ENCODE measurements at places on chromosomes 12 and 14.

DNA sequence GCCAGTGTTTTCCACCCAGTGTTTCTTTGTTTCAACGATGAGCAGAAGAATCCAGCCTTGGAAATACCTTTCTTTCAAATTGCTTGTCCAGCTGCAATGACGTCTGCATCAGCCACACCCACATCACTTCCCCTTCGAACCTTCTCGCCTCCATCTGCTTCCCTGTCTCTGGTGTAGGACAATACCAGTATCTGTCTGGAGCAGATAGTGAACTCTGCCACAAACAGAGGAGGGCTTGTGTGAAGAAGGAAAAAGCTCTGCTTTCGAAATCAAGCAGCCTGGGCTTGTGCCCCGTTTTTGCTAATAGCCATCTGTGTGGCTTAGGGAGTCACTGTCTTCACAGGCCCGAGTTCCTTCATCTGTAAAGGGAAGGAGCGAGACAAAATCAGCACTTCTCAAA is 415.4 kb downstream of the ZFP36L1 start:
- no peak for DNase-seq

- no peak for DNase-seq
These were observed 42.4 kb upstream of the CCDC175 start for GRCh38 chr14:59619061-59619460.

- DNase-seq: no peak
These were observed 173.3 kb upstream of the PARP11 start for GRCh38 chr12:4046495-4046840.

DNA sequence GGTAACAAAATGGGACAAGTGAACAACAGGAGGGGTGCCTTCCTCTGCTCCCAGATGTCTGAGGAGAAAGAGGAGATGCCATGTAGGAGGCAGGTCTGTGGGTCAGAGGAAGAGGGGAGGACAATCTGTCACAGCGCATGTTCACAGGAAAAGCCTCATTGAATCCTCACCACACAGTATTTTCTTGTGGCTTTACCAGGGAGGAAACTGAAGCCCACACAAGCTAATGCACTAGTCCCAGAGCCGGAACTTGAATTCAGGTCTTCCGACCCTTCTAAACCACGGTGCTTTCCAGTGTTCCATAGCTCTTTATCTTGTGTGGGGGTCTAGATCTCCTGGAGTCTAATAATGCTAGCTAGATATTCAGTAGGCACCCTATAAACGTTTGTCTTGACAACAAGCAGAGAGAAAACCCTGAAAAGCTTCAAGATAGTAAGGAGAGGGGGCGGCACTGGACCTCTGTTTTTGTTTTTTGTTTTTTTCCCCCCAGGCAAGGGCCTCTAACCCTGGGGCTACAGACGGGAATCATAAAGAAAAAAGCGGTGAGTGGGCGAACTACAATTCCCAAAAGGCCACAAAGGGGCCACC is 371 bp upstream of the SHMT2 start:
- no peak for DNase-seq

- DNase-seq: no peak
These were observed 113.6 kb downstream of the GALC start for GRCh38 chr14:87879389-87879788.

DNA sequence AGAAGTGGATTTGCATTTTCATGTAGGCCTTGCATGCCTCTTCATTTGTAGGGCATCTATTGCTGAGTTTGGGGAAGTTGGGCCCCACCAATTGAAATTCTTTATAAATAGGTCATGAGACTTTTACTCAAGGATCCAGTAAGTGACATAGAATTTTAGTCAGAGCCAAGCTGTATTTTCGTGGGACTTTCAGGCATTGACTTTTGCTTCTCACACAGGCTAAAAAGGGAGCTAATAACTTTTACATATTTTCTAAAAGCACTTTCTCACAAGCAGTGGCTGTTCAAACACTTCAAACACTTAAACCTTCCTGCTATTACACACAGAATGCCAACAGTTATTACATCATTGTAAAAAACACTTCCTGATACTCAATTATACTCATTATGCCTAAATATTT is 260.5 kb downstream of the MSRB3 start:
- no peak for DNase-seq

GRCh38 chr14:38527502-38527878 is 271.6 kb upstream of the CLEC14A start:
- no peak for DNase-seq

DNA sequence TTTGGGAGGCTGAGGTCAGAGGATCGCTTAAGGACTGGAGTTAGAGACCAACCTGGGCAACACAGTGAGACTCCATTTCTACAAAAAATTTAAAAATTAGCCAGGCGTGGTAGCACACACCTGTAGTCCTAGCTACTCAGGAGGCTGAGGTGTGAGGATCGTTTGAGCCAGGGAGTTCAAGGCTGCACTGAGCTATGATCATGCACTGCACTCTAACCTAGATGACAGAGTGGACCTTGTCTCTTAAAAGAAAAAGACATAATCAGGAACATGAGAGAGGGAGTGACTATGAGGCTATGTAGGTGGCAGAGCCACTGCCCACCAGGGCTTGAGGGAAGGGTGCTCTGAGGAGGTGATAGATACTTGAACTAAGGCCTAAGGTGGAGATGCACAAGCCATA is 49.2 kb upstream of the PLXNC1 start:
- DNase-seq: no peak

DNA sequence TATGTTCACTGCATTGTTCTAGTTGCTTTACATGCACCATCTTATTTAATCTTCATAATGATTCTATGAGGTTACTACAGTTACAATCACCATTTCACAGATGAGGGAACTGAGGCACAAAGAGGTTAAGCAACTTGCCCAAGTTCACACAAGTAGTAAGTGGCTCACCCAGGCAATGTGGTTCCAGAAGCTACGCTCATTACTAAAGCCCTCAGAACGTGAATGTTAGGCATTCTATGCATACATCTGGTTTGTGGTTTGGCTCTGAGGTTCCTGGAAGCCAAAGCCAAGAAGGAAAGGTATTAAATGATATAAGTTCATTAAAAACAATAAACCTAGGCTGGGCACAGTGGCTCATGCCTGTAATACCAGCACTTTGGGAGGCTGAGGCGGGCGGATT is 14.4 kb upstream of the VRTN start:
- DNase-seq: no peak

- DNase-seq: no peak
These were observed 126.4 kb downstream of the DUSP6 start for GRCh38 chr12:89225808-89226411.

GRCh38 chr14:89422181-89422951 is 5.3 kb upstream of the FOXN3 start:
- no peak for DNase-seq

DNA sequence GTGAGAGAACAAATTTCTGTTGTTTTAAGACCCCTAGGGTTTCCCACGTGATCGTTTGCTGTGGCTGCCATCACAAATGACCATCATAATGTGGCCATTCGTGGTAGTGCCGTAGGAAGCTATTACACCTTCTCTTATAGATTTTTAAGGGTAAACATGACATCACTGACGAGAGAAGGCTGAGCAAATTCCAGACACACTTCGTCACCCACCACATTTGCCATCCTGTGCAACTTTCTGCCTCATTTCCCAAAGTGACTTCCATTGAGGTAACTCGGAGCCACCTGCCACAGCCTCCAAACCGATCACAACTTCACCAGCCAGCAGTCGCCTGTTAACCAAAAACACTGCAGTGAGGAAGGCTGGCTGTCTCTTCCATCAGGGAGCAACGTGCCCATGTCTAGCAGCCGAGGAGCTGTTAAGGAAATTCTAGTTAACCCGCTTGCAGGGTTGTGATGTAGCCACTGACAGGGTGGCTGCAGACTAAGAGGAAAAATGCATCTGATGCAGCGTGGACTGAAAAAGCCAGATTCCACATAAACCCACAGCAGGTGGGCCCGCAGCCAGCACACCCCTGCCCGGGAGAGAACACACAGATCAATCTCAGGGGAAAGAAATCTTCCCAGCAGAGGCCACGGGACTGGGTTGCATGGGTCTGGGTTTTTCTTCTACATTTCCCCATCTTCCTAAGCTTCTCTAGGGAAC is 44.6 kb downstream of the CCDC85C start:
- no peak for DNase-seq

GRCh38 chr12:6215932-6216494 is 15.8 kb downstream of the CD9 start:
- no peak for DNase-seq

DNA sequence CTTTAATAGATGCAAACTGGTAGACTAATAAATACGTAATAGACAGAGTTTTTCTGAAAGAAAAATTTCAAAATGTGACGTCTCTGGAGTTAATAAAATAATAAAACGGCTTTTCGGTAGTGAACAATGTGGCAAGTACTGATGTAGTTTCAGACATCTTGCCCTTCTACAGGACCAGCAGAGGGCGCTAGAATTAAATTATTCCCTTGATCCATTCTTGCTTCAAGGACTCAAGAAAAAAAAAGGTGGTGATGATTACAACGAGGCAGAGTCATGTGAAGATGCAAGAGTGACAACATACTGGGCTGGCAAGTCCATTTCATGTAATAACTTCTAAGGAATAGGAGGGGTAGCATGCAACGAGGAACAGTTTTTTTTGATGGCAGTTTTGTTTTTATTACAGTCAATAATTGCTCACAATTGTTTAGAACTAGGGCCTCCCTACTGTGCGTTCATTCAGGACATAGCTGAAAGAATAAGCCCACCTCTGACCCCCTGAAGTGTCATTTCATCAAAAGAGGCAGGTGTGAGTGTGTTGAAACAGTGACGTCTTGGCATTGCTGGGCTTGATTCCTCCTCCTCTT is 101.0 kb upstream of the GZMB start:
- DNase-seq: peak; percentile 36

GRCh38 chr12:117526757-117527478 is 165.5 kb upstream of the NOS1 start:
- no peak for DNase-seq
